Cortex of kidney (tissue), 1 donor: ENCODE measurements at places on chromosomes 7 and 10.

DNA sequence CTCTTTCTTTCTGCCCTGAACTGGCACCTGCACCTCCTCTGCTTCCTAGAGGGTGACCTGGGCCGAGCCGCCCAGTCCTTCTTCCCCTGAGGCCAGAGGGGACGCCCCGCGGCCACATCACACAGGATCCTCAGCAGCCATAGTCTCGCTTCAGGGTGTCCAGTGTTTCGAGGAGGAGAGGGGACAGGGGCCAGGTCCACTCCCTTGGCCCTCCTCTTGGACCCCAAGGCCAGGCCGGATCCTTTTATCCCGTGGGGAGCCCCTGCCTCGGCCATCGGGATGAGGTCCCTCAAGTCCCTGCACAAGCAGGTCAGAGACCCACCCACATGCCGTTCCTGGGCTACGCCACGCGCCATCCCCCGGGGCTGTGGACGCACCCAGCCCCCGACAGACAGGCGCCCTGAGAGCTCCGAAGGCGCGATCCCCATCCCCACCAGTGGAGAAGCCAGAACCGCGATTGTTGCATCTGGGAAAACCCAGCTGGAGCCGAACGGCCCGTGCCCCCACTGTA, 3.6 kb downstream of the BHLHA15 start:
- no peak for DNase-seq

DNA sequence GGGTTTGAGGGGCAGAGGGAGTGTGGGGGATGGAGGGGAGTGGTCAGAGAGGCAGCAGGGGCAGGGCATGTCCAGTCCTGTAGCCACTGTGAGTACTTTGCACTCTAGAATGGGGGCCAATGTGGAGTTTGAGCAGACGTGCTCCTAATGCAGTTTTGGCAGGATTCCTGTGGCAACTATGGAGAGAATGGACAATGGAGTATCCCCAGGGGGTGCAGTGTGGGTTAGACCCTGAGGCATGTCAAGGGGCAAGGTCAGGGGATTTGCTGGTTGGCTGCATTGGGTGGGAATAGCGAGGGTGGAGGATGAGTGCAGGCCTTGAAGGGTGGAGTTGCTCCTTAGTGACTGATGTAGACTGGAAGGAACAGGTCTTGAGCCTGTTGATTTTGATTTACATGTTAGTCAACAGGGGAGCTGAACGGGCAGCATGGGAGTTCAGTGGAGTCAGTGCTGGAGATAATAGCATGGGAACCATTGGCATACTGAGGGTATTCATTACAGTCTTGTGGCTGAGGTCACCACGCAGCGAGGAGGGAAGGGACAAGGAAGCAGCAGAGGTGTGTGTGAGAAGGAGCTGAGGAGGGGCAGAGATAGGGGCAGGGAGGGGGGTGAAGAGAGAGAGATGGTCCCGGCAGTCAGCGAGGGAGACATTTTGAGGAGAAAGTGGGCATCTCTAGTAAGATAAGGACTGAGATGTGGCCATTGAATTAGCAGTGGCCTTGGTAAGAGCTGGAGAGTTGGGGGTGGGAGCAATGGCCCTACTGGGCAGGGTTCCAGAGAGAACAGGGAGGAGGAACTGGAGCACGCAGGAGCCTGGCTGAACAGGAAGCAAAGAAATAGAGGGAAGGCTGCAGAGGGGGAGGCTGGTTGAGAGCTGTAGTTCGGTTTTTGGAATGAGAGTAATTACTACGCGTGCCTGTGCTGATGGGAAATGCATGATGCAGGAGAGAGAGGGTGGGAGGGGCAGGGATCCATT, 112.7 kb downstream of the CCNY start:
- DNase-seq = no peak

- no peak for DNase-seq
These were observed 7.5 kb downstream of the NKX2-3 start for GRCh38 chr10:99540306-99540656.

- DNase-seq = no peak
These were observed 31.5 kb downstream of the RAB19 start for GRCh38 chr7:140435252-140435895.

DNA sequence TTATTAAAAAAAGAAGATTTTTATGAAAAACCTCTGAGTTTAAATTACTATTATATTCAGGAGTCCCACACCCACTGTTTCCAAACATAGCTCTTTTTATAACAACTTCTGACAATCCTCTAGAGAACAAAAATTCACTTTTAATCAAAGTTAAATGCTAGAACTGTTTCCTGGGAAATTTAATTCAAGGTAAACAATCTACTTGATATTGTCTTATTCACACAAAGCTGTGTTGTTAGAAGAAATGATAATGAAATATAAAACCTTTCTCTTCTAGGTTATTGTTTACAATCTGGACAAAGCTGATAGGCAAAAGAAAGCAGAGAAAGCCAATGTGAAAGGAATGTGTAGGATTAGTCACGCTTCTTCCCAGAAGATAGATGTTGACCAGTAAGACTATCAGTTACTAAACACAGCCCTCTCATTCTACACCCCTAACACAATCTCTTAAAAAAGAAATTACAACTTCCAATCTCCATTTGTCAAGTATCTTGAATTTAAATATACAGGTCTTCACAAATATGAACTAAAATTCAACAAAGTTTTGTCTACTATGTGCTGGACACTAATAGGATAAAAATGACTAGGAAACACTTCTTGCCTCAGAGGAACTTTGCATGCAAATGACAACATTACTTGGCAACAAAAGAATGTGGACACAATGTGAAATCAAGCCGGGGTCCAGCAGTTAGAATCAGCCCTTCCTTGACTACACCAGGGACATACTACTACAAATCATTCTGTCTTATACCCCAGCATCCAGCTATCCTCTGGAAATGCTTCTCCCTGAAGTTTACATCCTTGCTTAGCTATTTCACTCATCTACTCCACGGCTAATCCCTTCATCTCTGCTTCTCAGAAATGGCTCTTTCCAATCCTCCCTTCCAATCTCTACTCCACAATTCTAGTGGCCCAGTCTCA, 123.7 kb downstream of the IMMP2L start:
- DNase-seq = no peak

DNA sequence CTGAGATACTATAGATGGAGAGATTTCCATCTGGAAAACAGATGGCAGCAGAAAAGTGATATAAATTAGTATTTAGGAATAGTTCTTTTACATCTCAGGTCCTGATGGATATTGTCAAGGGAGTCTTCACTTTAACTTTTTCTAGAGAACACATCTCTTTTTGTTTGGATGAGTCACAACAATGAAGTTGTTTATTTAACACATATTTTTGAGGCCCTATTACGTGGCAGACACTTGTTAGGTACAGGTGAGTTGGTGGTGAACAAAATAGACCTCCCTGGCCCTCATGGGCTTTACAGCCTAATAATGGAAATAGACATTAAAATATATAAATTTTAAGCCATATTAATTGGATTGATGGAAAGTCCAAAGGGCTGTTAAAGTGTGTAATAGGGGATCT, 168.3 kb downstream of the VTI1A start:
- no peak for DNase-seq

DNA sequence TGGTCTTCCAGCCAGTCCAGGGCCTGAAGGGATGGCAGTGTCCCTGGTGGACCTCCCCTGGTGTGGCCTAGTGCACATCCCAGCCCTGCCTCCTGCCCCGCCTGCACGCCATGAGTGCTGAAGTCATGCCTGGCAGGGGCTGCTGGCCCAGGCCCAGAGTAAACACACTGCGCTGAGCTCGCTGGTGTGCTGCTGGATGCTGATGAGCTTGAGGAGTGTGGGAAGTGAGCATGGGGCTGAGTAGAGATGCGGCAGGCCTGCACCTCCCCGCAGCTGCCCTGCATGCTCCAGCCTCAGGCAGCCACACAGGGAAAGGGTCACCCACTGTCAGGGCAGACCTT, 43.2 kb downstream of the HTRA1 start:
- no peak for DNase-seq

GRCh38 chr7:132446260-132446659, 130.0 kb downstream of the PLXNA4 start:
- DNase-seq = no peak

DNA sequence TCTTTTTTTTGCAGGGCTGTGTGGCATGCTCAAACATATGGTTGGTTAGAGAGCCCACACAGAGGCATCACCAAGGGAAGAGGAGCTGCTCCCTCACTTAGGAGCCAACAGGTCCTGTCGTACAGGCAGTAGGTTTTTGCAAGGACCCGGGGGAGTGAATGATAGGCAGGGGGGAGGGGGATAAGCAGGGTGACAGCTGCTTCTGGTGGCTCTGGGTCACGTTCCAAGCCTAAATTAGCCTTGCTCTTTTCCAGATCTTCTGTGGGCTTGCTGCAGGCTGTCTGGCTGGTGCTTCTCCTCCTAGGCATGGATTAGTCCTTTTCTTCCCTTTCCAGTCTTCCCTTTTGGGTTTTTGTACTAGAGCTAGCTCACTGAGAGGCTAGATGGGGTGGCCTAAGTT, 117.7 kb upstream of the PODXL start:
- DNase-seq = no peak

DNA sequence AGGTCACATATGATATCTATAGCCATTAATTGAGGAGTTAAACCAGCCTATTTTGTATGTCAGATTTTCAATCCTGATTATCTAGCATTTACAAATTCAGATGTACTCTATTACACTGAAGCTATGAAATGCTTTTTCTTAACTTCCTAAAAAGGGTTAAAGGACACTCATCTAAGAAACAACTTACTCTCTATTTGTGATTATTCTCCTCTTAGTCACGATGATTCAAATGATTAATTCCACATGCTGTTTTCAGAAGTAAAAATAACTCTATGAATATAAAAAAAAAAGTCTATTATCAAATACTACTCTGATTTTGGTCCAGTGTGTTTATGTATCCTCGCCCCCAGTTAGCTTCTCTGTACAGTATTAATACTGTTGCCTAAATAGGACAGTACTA, 1199.9 kb downstream of the GATA3 start:
- DNase-seq = no peak

DNA sequence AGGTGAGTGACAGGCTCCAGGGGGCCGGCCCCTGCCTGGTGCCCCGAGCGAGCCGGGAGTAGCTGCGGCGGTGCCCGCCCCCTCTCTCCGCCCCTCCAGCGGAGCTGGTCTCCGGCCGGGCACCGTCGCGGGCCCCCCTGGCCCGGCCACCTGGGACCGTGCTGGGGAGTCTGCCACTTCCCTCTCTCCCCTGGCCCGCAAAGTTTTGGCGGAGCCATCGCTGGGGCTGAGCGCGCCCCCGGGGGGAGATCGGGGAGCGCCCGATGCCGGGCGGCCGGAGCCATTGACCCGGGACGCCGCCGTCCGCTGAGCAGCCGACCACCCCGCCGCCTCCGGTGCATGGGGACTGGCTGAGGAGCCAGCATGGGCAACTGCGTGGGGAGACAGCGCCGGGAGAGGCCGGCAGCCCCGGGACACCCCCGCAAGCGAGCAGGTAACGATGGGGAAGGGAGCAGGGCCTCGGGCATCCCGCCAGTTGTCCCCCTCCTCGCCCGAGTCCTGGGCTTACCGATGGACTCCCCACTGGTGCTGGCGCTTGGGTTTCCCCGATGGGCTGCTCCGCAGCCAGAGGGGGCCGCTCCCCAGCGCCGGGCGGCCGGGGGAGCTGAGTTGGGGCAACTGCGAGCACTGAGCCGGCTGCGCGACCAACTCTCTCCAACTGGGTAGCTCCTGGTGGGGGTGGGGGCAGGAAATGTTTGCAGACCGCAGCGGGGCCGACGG, at the start of gene UBTD1:
Gene UBTD1 (plus strand): TSS at position 84 of the 720 bp plus-strand sequence. CDS start 280 bp downstream, at position 364.
- no peak for DNase-seq

GRCh38 chr7:108653526-108653925, 83.9 kb downstream of the DNAJB9 start:
- no peak for DNase-seq
